ENCODE measurements at places on chromosomes 1 and 21. TPM values are rescaled to one million over a fixed set of nuclear protein-coding genes. Genes with fewer than 3 reads are reported as not detected.

The PLA2G5 gene
- polyA plus RNA-seq: not detected

The USH2A gene
- 0.21 TPM for polyA plus RNA-seq

The PTPRU gene
- polyA plus RNA-seq: 20.1 TPM

The SPATA17 gene
- 15.3 TPM for polyA plus RNA-seq

The NCMAP gene
- polyA plus RNA-seq: 0.69 TPM

The S100A3 gene
- 0.41 TPM for polyA plus RNA-seq

The F13B gene
- not detected for polyA plus RNA-seq

The RNU1-3 gene
- polyA plus RNA-seq: not detected

The DIP2A gene
- polyA plus RNA-seq: 37.5 TPM

The DTL gene
- polyA plus RNA-seq: 18.9 TPM

The COL8A2 gene
- polyA plus RNA-seq: 1.9 TPM

The TNFRSF8 gene
- polyA plus RNA-seq: 0.43 TPM

The SPRR2E gene
- not detected for polyA plus RNA-seq

The LCE1A gene
- polyA plus RNA-seq: not detected

The OR13G1 gene
- polyA plus RNA-seq: not detected

The CR2 gene
- polyA plus RNA-seq: 1.2 TPM

The HRNR gene
- 0.19 TPM for polyA plus RNA-seq

The CD1B gene
- not detected for polyA plus RNA-seq

The LCE2D gene
- polyA plus RNA-seq: not detected

The DNM3 gene
- 4.3 TPM for polyA plus RNA-seq

The TMEM51 gene
- polyA plus RNA-seq: 19.1 TPM

The EFNA1 gene
- 75.2 TPM for polyA plus RNA-seq

The CAPN8 gene
- polyA plus RNA-seq: 1.4 TPM

The DENND2C gene
- polyA plus RNA-seq: 3.5 TPM

The KRTAP19-3 gene
- not detected for polyA plus RNA-seq
